ENCODE measurements at places on chromosomes 1 and 21.

DNA sequence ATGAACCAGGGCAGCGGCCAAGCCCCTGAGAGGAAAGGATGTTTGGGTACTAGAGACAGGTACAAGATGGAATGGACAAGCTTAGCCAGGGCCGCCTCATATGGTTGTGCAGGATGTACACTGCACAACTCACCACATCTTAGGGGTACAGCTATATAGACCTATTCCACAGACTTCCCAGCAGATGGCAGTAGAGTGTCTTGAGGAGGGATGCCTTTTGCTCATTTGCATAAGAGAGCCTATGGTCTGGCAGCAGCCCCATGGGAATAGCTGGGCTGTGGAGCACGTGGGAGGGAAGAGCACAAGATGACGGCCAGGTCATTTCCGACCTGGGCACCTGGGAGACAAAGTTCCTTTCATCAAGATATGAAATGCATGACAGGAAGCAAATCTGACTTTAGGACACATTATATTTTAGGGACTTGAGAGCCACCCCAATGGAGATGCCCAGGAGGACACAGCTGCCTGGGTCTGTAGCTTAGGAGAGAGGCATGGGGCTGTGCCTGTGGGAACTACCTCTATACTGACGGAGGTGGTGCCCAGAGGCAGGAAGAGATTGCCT, 215.5 kb downstream of the KCNJ6 start:
- DNase-seq = peak; percentile 39

DNA sequence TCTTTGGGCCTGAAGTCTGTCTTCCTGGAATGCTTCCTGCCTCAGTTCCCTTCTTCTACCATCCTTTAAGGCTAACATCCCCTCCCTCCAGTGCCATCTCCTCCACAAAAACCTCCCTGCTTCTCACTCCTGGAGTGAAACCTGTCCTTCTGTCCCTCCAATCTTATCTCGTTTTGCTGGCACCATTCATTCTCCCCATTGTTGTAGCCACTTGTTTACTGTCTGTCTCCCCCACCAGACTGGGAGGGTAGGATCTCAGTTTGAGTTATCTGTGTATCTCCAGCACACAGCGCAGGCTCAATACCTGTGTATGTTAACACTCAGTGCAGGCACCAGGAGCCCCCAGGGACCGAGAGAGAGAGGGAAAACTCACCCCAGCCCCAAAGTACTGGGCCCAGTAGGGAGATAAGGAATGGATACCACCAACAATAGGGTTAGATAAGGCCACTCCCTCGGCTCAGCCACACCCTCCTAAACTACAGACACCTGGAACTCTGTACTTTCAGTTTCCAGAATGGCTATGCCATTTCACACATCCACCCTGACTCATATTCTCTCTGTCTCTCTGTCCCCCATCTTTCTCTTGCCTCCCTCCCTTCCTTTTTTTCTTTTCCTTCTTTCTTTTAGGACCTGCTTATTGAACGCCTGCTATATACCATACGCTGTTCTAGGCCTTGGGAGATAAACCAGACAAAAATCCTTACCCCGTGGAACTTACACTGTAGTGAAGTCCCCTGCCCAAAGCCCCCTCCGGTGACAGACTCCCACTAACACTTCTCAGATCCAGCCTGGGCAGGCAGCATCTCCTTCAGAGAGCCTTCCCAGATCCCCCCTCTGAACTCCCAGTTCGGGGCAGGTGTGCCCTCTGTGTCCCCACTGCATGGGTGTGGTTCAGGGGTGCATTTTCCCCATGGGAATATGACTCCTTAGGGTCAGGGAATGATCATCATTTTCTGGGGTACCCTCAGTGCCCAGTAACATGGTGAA, 3.3 kb upstream of the SSBP3 start:
- no peak for DNase-seq

- peak; percentile 74 for DNase-seq
Observed at GRCh38 chr1:94926126-94926914, 590 bp downstream of the CNN3 start.

DNA sequence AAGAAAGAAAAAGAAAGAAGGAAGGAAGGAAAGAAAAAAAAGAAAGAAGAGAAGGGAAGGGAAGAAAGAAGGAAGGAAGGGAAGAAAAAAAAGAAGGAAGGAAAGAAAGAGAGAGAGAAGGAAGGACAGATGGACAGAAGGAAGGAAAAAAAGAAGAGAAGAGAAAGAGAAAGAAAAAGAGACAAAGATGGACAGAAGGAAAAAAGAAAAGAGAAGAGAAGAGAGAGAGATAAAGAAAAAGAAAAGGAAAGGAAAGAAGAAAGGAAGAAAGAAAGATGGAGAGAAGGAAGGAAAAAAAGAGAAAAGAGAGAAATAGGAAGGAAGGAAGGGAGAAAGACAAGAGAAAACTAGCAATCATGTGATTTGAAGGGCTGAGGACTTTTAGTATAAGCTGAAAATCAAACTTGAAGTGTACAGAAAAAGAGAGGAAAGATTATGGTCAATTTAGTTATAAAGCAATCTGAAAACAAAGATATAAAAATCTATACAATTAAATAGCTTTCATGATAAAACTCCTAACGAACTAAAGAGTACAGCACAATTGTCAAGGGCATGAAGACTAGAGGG, 115.3 kb downstream of the LTN1 start:
- no peak for DNase-seq

GRCh38 chr1:12415038-12415466, 185.2 kb downstream of the VPS13D start:
- DNase-seq = no peak

GRCh38 chr1:183847641-183848040, 42.7 kb downstream of the RGL1 start:
- DNase-seq = no peak

DNA sequence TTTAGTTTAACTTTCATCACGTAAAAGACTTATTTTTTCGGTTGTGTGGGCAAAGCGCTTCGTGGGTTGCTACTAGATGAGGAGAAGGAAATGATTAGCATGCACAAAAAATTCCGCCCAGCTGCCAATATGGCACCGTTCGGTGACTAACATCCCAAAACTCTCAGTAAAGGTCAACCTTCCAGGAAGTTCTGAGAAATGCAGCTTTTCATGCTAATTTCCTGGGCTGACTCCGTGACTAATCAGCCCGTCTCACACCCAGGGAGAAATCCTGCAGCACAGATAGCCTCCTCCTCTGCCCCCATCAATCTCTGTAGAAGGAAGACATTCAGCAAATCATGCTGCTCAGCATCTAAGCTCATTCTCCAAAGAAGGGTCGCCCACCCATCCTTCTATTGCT, 34.1 kb downstream of the TMCO4 start:
- no peak for DNase-seq

- no peak for DNase-seq
Observed at GRCh38 chr1:62905309-62905708, 121.4 kb downstream of the ATG4C start.

GRCh38 chr1:76677416-76678405, 189.6 kb upstream of the ST6GALNAC5 start:
- DNase-seq = no peak

DNA sequence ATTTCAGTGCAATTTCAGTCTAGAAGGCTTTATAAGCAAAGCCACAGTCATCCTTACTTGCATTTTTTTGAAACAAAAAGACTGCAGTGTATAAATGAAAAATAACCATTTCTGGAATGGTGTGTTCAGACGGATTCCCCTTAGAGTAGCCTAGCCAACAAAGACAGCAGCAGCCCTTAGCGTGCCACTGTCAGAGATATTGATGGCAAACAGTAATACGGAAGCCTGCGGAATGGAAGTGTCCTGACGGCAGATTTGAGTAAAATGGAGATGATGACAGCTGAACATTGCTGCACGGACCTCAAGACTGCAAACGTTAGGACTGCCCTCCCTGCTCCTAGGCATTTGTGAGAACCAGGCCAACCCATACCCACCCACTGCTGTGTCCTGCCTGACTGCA, 54.7 kb downstream of the PDE9A start:
- no peak for DNase-seq

- DNase-seq = no peak
Observed at GRCh38 chr1:1426496-1427105, 5.5 kb upstream of the ANKRD65 start.

- no peak for DNase-seq
Observed at GRCh38 chr21:41160036-41160435, 7.9 kb upstream of the BACE2 start.

DNA sequence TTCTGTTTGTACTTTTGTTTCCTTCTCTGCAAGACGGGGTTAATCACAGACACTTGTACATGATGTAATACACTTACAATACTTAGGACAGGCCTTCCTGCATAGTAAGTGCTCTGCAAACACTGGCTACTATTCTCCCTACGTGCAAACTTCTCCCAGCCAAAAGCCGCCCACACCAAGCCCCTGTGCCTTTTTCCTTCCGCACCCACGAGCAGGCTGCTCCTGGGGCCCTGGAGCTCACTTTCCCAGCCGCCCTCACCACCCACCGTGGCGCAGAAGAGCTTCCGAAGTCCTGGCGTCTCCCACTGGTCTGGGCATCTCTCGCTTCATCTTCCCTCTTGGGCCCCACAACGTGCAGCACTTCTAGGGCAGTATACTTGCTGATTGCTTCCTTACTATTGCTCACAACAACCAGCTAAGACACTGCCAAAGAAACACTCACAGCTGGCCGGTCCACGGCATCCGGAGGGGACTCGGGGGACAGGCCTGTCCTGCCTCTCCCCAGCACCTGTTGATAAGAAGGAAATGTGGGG, 22.5 kb upstream of the GPR157 start:
- peak; percentile 55 for DNase-seq

DNA sequence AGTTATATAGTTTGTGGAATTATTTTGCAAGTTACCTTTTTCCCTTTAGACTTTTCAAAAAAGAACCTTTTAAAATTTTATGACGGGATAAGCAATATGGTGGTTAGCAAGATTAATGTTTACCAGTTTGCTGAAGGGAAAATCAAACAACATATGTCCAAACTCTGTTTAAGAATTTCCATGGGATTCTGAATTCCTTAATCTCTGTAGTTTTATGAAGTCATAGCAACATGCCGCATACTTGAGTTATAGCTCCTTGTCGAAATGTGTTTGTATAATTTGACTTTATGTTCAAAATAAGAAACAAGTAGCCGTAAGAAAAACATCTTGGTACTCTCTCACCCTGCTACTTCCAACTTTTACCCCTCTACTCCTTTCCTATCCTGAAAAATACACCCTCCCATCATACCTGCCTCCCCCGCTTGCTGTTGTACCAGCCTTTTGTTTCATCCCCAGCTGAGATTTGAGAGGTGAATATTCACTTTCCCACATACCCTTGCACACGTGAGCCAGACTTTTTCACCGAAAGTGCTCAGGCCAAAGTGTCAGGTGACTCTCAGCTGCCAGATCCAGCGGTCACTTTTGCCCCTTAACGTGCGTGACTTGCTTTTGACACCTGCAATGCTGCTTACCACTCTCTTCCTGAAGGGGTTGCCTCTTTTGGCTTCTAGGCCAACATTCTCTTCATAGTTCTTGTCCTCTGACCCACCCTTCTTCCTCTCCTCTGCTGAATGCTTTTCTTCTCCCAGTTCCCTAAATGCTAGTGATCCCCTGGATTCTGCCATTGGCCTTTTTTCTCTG, 83.5 kb upstream of the ZNF326 start:
- no peak for DNase-seq

- DNase-seq = peak; percentile 42
Observed at GRCh38 chr1:55781944-55782482, 566.8 kb upstream of the USP24 start.

DNA sequence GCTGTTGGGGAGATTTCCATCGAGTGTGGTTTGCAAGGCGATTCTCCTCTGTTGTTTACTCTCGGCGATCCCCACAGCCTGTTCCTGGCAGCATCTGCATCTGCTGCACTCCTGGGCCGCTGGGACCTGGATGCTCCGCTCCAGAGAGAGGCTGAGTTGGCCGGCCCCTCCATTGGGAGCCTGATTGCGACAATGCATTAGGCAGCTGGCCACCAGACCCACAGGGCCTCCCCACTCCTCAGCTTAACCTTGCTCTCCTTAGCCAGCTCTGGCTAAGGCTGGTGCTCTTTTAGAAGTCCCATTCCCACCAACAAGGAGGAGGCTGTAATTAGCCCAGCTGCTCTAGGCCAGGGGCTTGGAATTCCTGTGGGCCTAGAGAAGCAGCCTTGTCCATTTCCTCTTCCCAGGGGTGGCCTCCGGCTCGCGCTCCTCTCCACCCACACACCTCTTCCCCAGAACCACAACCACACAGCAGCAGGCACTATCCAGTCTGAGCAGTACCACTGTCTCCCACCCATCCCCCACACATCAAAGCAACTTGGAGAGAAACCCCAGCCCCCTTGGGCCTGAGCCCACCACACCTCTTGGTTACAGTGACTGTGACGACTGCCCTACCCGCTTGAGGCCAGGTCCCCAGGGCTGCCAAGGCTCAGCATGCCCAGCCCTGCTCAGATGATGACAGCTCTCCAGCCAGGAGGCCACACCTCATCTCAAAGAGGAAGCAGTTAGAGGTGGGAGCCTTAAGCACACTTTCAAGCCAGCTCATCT, 193.8 kb upstream of the EDN2 start:
- no peak for DNase-seq

- DNase-seq = no peak
Observed at GRCh38 chr1:171355727-171356126, 41.7 kb downstream of the FMO4 start.

GRCh38 chr21:37294679-37295078, 27.5 kb upstream of the VPS26C start:
- no peak for DNase-seq

GRCh38 chr21:37783016-37783415, 133.2 kb downstream of the KCNJ6 start:
- DNase-seq = no peak

- no peak for DNase-seq
Observed at GRCh38 chr1:110503471-110503870, 15.5 kb downstream of the KCNA10 start.

DNA sequence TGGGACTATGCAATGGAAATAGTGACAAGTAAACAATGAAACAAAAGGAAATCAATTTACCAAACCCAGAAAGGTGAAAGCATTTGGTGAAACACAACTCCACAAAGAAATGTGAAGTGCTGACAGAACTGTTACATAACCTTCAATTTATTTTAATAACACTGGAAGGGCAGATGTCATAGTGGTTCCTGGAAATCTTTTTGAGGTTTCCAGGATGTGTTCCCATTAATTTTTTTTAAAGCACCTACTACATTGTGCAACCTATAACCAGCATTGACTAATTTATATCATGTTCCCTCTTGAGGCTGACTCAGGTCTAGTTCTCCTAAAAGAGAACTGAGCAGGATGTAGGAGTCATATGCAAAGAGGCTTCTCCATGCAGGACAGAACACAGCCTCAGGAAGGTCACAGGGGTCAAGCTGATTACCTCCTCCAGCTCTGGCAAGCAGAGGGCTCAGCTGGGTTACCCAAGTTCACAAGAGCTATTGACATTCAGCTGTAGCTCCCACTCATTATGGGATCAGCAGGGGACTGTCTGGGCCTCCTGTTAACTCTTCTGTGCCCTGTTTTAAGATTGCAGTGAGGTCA, 157.1 kb upstream of the NRIP1 start:
- no peak for DNase-seq

- no peak for DNase-seq
Observed at GRCh38 chr1:29642519-29642918, 406.2 kb downstream of the PTPRU start.
